Posterior vena cava (tissue), 2 donors: ENCODE measurements at places on chromosomes 1 and 21. TPM values are rescaled to one million over a fixed set of nuclear protein-coding genes. Genes with fewer than 3 reads are reported as not detected.

- no peak for DNase-seq
Measured at GRCh38 chr1:175862408-175862807, 119.0 kb upstream of the TNR start.

GRCh38 chr1:116411784-116412479 is 38.9 kb downstream of the ATP1A1 start:
- DNase-seq: no peak

- peak; percentile 78 for DNase-seq
Measured at GRCh38 chr1:43936431-43937151, 3.0 kb downstream of the ARTN start.

GRCh38 chr1:211378844-211379243 is 52.2 kb downstream of the TRAF5 start:
- no peak for DNase-seq

GRCh38 chr1:109785446-109786111 is 21.9 kb upstream of the EPS8L3 start:
- peak; percentile 67 for DNase-seq

- DNase-seq: no peak
Measured at GRCh38 chr1:208510192-208510952, 266.2 kb upstream of the PLXNA2 start.

- no peak for DNase-seq
Measured at GRCh38 chr1:87986130-87986866, 657.6 kb downstream of the LMO4 start.

DNA sequence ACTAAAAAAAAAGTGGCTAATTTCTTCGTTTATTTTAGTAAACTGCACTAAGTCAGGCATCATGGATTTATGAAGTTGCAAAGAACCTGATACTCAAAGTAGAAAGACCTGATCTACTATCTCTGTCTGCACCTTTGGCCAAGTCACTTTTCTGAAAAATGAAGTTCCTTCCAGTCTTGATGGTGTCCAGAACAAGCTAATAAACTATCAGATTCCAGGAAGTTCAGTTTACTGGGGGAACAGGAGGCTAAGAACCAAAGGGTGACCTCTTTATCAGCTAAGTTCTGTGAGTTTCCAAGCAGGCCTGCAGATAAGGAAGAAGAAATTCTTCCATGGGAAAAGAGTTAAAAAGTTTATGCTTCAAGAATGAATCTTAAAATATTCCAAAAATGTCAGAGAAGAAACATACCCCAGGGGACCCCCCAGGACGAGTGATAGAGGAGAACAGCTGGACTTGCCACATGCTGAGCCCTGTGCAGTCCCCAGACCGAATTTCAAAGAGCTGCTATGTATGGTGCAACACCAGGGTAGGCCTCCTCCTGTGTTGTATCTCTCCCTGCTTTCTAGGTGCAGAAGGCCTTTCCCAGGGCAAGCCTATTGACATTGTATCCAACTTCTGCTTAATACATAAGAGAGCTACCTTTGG is 72.8 kb upstream of the FGGY start:
- DNase-seq: no peak

- peak; percentile 98 for DNase-seq
Measured at GRCh38 chr1:201713086-201713810, 115.7 kb upstream of the IPO9 start.

GRCh38 chr21:46097336-46098293 is at the start of gene COL6A2:
COL6A2 (plus strand) TSS chr21:46098112.
- DNase-seq: peak; percentile 87

GRCh38 chr21:21751286-21751685 is 753.1 kb downstream of the NCAM2 start:
- no peak for DNase-seq

GRCh38 chr1:110173466-110174105 is 23.3 kb downstream of the SLC6A17 start:
- no peak for DNase-seq

- DNase-seq: no peak
Measured at GRCh38 chr1:216665406-216665805, 57.8 kb downstream of the ESRRG start.

DNA sequence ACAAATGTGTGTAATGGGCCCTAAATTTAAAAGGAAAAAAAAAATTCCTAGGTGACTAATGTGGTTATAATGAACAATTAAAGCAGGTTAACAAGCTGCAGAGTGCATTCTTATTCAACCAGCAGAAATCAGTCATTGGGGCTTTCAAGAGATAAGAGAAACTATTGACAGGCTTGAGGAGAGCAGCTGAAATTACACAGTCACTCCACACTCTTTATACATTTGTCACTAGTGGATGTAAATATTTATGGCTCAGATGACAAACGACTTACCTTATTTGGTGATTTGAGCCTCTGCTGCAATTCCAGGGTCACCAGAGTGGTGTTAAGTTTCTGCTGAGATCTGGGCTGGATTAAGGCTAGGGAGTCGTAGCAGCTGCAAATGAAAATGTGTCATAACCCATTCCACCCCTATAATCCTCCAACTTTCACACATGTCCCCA is 896.3 kb downstream of the TTLL7 start:
- no peak for DNase-seq

DNA sequence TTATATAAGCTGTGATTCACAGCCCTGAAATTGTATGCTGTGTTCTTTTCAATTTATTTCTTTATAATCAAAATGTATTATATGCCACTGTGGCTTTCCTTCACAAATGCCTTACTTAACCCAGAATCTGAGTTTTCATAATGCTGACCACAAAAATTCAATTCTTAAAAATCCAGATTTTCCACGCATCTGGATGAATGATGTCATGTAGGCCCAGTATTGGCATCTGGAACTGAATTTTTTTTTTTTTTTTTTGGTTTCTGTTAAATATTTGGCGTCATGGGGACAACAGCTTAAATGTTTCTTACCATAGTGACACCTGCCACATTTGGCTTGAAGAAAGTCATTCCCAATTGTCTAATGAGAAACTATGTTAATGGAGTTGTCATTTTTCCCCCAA is 296.8 kb downstream of the TM2D1 start:
- DNase-seq: no peak

The SYF2 gene
- total RNA-seq: 38.0 TPM

The SH2D2A gene
- 3.4 TPM for total RNA-seq

The FRRS1 gene
- 17.5 TPM for total RNA-seq

The AADACL3 gene
- not detected for total RNA-seq

The EPRS1 gene
- total RNA-seq: 90.1 TPM

The ELAPOR1 gene
- 0.56 TPM for total RNA-seq

The CD1C gene
- 0.51 TPM for total RNA-seq

The SPATA21 gene
- total RNA-seq: not detected

The MYCL gene
- 0.51 TPM for total RNA-seq

The MGST3 gene
- total RNA-seq: 230 TPM

The OLFML2B gene
- total RNA-seq: 30.8 TPM

The RNU1-1 gene
- 12,584 TPM for total RNA-seq
